ENCODE measurements at places on chromosomes 2 and 18.

- DNase-seq = peak; percentile 54
Observed at GRCh38 chr18:8623549-8624106, 14.4 kb downstream of the RAB12 start.

DNA sequence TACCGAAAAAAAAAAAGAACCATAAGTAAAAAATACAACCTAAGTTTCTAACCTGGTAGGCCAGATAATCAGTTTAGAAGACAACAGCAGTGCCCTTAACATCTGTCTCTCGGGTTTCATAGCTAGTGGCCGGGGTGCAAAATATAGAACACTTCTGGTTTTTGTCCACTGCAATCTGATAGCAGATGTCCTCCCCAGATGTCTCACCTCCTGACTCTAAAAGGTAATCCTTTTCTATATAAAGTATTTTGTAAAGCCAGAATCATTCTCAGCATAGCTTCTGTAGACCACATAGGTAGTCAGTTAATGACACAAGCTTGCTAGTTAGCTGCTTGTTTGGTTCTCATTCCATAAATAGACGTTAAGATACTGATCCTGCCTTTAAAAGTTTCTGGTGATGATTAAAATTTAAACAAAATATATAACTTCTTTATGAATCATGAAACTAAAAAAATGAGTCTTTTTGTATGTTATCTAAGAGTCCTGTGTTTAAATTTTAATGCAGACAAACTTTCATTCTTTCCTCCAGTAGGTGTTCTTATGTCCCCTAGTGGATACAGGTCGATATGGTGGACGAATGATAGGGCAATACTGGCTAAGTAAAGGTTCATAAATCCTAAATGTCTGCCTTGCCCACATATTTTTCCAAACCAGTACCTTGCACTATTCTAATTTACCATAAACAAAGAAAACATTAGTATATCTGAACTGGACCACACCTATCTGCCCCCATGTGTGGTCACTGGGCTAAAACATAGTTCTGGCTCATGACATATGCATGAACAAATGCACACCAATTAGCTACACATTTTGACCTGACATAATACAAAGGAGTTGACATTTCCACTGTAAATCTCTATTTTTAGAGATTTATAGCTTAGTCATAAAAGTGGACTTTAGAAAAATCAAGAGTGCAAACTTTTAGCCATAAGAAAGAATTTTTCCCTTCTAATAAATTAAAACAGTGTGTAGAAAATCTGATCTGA lies 171.0 kb downstream of the SRBD1 start:
- peak; percentile 10 for DNase-seq

DNA sequence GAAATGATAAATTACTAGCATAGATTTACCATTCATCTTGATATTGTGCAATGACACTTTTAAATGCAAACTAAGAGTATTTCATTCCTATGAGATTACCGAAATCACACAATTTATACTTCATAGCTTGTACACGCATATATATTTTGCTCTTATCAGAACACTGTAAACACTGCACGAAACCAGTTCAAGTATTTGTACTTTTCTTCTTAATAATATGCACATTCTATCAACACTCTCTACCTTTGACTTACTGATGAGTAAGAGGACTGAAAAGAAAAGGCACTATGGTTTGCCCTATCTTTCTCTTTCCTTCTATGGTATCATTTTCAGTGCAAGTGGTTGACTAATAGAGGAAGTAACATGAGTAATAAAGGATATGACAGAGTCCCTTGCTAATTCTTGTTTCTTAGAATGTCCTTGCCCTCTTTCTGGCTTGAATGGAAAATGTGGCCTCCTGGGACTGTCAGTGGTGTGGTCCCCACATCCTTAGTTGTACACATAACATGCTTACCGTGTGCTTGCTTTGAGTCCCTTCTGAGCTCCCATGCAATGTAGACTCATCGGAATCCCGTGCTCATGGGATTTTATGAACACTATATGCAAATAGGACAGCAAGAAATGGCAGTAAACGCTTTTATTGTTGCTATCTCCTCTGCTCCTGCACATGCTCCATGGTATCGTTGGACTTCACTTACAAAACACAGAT lies 363.5 kb upstream of the TNP1 start:
- peak; percentile 89 for DNase-seq

- DNase-seq = no peak
Observed at GRCh38 chr2:23705771-23706612, 220.9 kb downstream of the ATAD2B start.

DNA sequence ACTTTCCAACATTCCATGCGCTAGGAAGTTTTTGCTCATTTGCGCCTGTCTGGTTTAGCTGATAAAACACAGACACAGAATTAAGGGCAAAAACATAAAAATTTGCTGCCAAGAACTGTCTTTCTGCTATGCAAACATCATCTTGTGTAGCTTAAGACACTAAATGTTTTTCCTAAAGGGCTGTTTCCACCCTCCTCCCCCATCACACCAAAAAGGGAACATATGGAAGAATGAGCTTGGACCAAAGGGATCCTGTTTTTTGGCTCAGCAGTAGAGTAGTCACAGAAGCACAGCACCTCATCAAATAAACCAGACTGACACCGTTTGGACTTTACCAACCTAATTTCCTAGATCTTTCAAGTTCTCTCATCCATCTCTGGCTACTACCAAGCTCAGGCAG lies 210.1 kb downstream of the ZNF521 start:
- no peak for DNase-seq

GRCh38 chr2:20231598-20232026 lies 6.7 kb upstream of the SDC1 start:
- DNase-seq = no peak

- DNase-seq = no peak
Observed at GRCh38 chr2:207405150-207405549, 124.6 kb upstream of the CREB1 start.

- DNase-seq = no peak
Observed at GRCh38 chr2:100988630-100989417, 13.3 kb upstream of the RPL31 start.

DNA sequence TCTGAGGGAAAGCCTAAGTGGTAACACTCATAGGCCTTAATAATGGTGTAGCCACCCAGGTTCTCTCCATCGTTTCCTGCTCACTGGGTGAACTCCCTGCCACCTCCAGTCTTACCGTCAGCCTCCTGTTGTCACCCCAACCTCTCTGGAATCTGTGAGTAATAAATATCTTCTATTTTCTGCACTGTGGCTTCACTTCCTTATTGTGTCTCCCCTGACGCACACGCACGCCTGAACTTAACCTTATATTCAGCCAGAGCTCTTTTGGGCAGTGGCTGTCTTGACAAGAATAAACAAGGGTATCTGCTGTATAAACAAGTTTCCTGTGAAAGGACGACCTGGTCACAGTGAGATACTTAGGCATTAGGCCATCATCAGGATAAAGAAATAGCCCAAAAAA lies 467.2 kb downstream of the SPAG16 start:
- no peak for DNase-seq

DNA sequence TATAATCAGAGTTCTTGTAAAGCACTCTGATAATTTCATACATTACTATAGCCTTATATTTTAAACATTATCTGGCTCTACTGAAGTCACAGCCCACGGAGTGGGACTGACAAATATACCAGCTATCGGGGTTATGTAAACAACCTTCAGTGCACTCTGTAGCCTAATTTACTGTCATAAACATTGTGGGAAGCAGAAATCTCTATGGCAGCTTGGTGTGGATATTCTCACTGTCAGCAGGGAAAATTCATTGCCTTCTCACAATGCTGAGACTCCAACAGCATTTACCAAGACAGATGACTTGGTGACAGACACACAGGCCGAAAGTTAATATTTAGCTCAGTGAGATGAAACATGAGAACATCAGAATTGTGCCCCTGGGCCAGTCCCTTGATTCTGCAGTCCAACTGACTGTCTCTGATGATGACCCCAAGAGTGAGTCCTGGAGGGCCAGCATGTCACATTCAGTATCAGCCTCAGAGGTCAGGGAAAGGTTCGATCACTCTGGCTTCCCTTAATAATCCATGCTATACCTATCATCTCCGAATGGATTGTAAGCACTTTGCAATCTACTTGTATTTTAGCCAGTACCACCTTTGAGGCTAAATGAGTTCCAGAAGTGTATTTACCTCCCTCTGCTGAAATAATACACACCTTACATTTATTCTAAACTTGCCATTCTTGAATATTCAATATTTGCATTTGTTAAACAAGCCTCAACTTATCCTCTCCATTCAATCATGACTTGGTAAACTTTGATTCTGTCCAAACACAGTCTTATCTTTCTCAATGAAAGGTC lies 146.2 kb upstream of the OSR1 start:
- no peak for DNase-seq

GRCh38 chr2:149538138-149538833 lies 49.3 kb downstream of the MMADHC start:
- peak; percentile 14 for DNase-seq

- DNase-seq = no peak
Observed at GRCh38 chr2:150209746-150210145, 277.7 kb downstream of the RND3 start.

- DNase-seq = no peak
Observed at GRCh38 chr2:149019768-149020167, 18.7 kb upstream of the LYPD6B start.

DNA sequence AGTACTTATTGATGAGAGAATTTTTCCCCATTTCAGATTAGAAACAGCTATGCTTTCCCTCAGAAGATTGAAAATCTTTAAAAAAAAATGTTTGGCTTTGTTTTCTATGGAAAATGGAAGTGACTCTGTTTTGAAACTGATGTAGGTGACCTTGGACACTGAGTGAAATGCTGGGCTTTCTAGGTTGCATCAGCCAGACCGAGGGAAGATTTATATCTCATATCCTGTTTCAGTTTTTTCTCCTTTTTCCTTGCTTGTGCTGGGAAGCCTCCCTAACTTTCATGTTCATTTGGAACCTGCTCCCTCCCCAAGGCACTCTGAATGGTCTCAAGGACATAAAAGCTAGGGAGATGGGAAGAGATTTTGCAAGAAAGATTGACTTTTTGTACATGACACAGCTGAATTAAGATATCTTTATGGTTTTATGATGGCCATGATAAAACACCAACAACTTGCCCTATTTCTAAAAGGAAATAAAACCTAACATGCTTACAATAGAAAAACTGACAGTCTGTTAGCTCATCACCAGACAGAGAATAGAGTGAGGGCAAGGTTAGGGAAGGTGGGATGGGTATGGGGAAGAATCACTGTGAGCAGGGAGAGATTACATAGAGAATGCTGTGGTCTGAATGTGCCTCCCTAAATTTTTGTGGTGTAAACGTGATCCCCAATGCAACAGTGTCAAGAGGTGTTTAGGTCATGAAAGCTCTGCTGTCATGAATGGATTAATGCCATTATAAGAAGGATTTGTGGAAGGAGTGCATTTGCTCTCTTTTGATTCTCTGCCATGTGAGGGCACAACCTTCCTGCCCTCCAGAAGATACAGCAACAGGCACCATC lies 249.7 kb downstream of the TPGS2 start:
- DNase-seq = no peak

DNA sequence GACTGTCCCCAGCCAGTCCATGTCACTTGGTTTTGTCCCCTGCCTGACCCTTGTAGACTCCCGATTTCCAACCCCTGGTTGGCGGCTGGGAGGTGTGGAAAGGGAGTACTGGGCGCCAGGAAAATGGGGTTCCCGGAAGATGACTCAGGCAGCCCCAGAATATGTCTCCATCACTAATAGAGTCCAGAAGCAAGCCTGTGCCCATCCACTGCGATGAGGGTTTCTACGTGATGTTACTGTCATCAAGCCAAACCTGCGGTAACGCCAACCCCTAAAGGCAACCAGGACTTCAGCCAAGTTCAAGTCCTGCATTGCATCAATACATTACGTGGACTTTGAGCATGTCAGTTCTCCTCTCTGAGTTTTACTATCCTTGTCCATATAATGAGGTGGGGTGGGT lies 62.0 kb upstream of the TAF1B start:
- DNase-seq = no peak

- DNase-seq = peak; percentile 65
Observed at GRCh38 chr2:26243470-26244308, 743 bp downstream of the HADHA start.

- no peak for DNase-seq
Observed at GRCh38 chr2:178506949-178507348, 26.7 kb downstream of the PLEKHA3 start.

DNA sequence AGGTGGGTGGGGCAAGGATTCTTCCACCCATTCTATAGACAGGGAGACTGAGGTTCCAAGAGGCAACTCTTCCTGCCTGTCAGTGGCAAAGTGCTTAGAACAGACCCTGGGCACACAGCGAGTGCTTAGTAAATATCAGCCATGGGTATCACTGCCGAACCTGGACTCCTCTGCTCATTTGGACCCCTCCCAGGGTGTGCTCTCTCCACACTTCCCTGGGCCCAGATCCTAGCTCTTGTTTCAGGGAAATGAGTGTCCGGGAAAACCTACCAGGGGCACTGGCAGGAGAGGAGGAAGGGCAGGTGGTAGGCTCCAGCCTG lies 136.3 kb downstream of the CYP26B1 start:
- DNase-seq = no peak

- DNase-seq = no peak
Observed at GRCh38 chr2:30239986-30240752, 8.8 kb downstream of the LBH start.

DNA sequence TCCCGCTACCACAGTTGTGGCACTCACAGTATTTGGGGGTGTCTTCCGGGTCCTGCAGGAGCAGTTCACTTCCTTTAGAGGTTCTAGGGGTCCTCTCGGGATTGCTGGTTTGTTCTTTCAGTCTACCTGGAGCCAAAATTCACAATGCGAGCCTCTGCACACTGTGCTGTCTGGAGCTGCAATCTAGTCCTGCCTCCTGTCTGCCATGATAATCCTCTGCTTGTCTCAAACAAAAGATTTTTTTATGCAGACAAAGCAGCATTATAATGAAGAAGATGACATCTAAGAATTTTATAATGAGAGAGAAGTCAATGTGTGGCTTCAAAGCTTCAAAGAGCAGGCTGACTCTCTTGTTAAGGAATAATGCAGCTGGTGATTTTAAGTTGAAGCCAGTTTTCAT lies 975.1 kb upstream of the GYPC start:
- DNase-seq = no peak

GRCh38 chr18:46596119-46596518 lies 60.9 kb downstream of the LOXHD1 start:
- DNase-seq = no peak

DNA sequence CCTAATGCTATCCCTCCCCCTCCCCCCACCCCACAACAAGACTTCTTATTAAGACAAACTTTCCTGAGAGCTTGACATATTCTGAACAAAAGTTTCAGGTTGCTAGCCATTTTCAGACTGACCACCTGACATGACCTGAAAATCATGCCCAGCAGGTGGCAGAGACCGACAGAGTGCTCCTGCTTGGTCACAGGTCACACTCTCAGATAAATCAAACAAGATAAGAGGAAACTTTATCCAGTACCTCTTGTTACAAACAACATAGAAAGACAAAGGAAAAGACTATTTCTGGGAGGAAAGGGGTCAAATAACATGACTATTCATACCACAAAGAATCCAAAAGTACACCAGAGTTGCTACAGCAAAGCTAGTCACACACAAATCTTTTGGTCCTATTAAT lies 107.4 kb downstream of the TMEM200C start:
- no peak for DNase-seq

DNA sequence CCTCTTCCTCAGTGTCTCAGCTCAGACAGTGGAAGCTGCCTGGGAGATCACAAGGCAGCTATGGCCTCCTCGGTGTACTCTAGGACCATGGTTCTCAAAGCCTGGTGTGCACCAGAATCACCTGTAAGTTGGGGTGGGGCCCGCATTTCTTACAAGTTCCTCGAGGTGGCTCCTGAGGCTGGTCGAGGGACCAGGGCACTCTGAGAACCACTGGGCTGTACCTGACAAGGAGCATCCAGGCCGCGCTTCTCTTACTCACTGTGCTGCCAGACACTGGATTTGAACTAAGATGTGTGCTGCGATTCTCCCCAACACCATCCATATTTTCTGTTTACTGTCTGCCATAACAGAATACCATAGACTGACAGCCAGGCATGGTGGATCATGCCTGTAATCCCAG lies 59.5 kb downstream of the DIPK1C start:
- no peak for DNase-seq

Measured in common myeloid progenitor, CD34-positive (primary cell).